ENCODE measurements at places on chromosomes 7 and 10. TPM values are rescaled to one million over a fixed set of nuclear protein-coding genes. Genes with fewer than 3 reads are reported as not detected.

The EGR2 gene
- 10.9 TPM for polyA plus RNA-seq

DNA sequence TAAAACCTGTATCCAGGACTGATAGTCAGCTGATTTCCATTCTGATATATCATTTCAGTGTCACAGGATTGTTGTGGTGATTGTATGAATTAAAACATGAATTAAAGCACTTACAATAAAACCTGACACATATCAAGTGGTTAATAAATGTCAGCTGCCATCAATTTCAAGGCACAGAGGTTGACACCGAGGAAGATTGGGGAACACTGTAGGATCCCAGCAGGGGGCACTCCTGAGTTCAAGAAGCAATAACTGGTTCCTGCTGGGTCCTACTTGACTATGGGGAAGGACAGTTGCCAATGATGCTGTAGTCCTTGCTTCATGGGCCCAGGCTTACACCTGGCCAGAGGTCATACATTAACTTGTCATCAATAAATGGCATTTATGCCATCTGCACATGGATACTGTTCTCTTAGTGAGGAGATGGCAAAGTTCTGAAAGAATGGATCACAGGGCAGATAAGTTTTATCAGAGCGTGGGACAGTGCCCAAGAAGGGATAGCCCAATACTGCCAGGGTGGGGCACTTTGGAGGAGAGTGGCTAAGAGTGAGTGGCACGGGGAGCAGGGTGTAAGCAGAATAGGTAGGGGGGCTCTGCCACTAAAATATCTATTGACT, 24.1 kb downstream of the FZD1 start:
- no peaks in the 10 kb centered on the region for H3K36me3 ChIP-seq
- DNase-seq = no peak
- no peak overlapping the region for H3K4me3 ChIP-seq
- no peak overlapping the region for H3K27ac ChIP-seq
- H3K4me1 ChIP-seq = no peaks in the 10 kb centered on the region

GRCh38 chr10:130967784-130968183, 343.7 kb downstream of the TCERG1L start:
- DNase-seq = no peak
- no peak overlapping the region for H3K4me3 ChIP-seq
- no peak overlapping the region for H3K27ac ChIP-seq
- no peaks in the 10 kb centered on the region for H3K36me3 ChIP-seq

DNA sequence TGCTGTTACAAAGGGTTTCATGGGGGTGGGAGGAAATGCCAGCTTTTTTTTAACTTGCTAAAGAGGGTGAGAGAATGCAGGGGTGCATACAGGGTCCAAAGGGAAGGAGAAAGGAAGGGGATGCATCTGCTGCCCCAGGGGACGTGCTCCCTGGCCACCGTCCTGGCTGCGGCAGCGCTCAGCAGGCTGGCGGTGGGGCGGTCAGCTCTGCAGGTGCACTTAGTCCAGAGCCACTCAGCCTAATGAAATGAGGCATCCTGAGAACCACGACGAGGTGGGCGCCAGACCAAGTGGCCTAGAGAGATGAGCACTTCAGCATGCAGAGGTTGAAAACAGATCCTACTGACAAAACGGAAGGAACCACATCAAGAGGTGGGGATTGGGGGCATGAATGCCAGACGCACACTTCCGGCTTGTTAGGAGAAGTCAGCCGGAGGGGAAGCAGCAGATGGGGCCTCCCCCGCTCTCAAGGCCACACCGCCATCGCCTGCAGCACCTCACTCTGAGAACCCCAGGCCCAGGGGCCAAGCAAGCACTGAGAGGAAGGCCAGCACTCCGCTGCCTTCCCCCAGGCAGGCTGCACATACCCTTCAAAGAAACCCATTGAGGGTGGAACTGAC, 94.5 kb downstream of the MAD1L1 start:
- peak; percentile 86 for DNase-seq
- no peaks in the 10 kb centered on the region for H3K27me3 ChIP-seq
- H3K36me3 ChIP-seq = no peaks in the 10 kb centered on the region
- peak overlapping the region; percentile 64 for H3K4me3 ChIP-seq

- DNase-seq = no peak
- H3K27me3 ChIP-seq = peaks cover 3% of the 10 kb centered on the region
- no peak overlapping the region for H3K27ac ChIP-seq
- H3K4me3 ChIP-seq = no peak overlapping the region
- H3K4me1 ChIP-seq = no peaks in the 10 kb centered on the region
Observed at GRCh38 chr10:133143546-133143945, 16.5 kb upstream of the KNDC1 start.

- no peaks in the 10 kb centered on the region for H3K36me3 ChIP-seq
- no peaks in the 10 kb centered on the region for H3K27me3 ChIP-seq
- H3K4me1 ChIP-seq = peaks cover 31% of the 10 kb centered on the region
- DNase-seq = no peak
Observed at GRCh38 chr7:111086532-111086931, 4.4 kb upstream of the LRRN3 start.

DNA sequence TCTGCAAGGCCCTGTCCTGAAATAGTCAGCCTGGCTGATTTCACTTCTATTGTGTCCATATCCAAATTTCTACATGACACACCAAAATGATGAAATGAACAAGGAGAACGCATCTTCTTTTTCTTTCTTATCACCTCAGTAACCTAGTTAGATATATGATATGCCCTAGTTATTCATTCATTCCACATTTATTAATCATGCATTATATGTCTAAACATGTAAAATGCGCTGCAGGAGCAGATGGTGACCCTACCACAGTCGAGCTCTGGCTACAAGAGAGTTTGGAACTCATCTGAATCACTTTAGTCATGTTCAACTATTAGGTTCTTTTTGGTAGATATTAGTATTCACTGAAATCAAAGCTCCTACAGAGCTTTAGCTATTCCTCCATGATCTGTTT, 31.8 kb upstream of the VPS41 start:
- DNase-seq = no peak
- H3K36me3 ChIP-seq = no peaks in the 10 kb centered on the region
- no peaks in the 10 kb centered on the region for H3K27me3 ChIP-seq
- H3K4me1 ChIP-seq = no peaks in the 10 kb centered on the region
- no peak overlapping the region for H3K4me3 ChIP-seq

DNA sequence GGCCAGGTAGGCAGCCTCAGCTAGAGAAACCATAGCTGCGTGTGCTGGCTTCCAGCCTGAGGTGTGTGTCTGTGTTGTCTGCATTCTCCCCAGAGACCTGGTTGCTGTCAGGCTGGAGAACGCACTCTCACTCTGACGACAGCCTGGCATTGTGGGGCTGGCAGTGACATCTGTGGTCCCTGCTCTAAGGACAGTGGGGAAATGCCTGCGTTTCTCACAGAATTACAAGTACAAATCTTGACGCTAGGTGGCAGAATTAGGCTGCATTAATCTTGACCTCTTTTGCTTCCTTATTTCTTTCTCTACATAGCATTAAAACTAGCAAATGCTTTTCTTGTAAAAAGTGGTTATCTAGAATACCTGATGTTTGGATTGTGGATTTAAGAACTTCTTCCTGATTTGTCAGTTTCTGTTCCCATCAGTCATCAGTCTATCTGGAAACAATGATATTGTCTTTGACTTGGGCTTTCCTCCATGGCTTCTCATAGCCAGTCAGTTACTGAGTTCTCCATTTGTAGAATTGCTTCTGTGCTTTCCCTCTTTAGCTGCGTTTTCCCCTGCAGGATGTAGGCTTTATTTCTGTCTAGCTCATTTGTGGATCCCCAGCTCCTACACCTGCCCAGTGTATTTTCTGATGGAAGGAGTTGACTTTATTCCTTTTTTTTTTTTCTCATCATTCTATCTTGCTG, 86.0 kb downstream of the FANK1 start:
- no peak overlapping the region for H3K4me3 ChIP-seq
- DNase-seq = peak; percentile 85
- H3K36me3 ChIP-seq = no peaks in the 10 kb centered on the region
- no peak overlapping the region for H3K27ac ChIP-seq
- H3K27me3 ChIP-seq = no peaks in the 10 kb centered on the region
- no peaks in the 10 kb centered on the region for H3K4me1 ChIP-seq

GRCh38 chr7:129401228-129401966, 32.8 kb upstream of the STRIP2 start:
- H3K4me3 ChIP-seq = no peak overlapping the region
- H3K36me3 ChIP-seq = peaks cover 4% of the 10 kb centered on the region
- no peaks in the 10 kb centered on the region for H3K4me1 ChIP-seq
- H3K27ac ChIP-seq = no peak overlapping the region
- no peak for DNase-seq

- DNase-seq = no peak
- no peaks in the 10 kb centered on the region for H3K27me3 ChIP-seq
- H3K27ac ChIP-seq = no peak overlapping the region
- H3K4me3 ChIP-seq = no peak overlapping the region
- peaks cover 20% of the 10 kb centered on the region for H3K4me1 ChIP-seq
Observed at GRCh38 chr7:2116989-2117591, 115.7 kb downstream of the MAD1L1 start.

DNA sequence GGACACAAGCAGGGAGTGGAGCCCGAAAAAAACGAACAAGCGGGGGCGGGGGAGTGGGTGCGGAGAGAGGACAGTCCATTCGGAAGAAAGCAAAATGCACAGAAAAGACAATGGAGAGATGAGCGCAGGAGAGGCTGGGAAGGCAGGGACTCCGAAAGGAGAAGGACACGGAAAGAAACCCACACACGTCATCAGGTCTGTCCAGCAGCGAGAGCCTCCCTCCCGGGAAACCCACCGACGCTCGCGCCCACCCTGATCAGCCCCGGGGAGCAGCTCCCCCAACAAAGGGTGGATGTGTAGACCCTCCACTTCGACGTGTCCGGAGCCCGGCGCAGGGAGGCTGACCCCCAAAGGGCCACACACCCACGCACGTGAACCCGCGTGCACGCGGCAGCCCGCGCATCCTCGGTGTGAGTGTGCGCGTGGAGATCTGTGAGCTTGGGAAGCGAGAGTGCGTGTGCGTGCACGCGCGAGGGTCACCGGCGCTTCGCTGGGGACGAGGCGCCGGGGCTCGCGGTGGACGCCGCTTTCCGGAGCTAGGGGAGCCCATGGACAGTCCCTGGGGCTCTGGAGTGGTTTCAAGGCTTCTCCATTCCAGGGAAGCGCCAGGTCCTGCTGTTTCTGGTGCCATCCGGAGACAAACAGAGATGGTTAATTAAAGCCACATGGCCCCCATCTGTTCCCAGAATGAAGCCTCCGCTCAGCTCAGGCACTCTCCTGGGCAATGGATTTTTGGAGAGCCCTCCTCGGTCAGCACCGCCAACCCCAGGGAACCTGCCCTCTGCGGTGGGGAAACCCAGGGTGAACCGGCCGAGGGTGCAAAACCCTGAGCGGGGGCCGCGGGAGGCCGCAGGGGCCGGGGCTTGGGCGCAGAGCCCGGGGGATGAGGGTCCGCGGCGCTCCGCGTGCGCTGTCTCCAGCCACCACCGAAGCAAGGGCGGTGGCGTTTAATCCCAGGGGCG, 916 bp downstream of the LAMB1 start:
- DNase-seq = no peak
- no peak overlapping the region for H3K27ac ChIP-seq
- H3K4me3 ChIP-seq = peak overlapping the region; percentile 25
- H3K36me3 ChIP-seq = no peaks in the 10 kb centered on the region
- H3K27me3 ChIP-seq = peaks cover 66% of the 10 kb centered on the region

- no peaks in the 10 kb centered on the region for H3K27me3 ChIP-seq
- H3K4me3 ChIP-seq = no peak overlapping the region
- H3K4me1 ChIP-seq = no peaks in the 10 kb centered on the region
- H3K36me3 ChIP-seq = no peaks in the 10 kb centered on the region
Observed at GRCh38 chr10:101304316-101304715, 49.6 kb upstream of the BTRC start.

GRCh38 chr10:57579926-57580325, 687.8 kb downstream of the IPMK start:
- H3K4me3 ChIP-seq = no peak overlapping the region
- H3K27ac ChIP-seq = no peak overlapping the region
- H3K27me3 ChIP-seq = no peaks in the 10 kb centered on the region
- no peaks in the 10 kb centered on the region for H3K36me3 ChIP-seq
- H3K4me1 ChIP-seq = no peaks in the 10 kb centered on the region

The MSMB gene
- polyA plus RNA-seq = not detected

GRCh38 chr10:133128126-133129070, 31.6 kb upstream of the KNDC1 start:
- no peak for DNase-seq
- H3K27me3 ChIP-seq = no peaks in the 10 kb centered on the region
- H3K4me3 ChIP-seq = no peak overlapping the region
- no peaks in the 10 kb centered on the region for H3K4me1 ChIP-seq
- no peaks in the 10 kb centered on the region for H3K36me3 ChIP-seq
- H3K27ac ChIP-seq = no peak overlapping the region

The CFAP43 gene
- polyA plus RNA-seq = not detected

DNA sequence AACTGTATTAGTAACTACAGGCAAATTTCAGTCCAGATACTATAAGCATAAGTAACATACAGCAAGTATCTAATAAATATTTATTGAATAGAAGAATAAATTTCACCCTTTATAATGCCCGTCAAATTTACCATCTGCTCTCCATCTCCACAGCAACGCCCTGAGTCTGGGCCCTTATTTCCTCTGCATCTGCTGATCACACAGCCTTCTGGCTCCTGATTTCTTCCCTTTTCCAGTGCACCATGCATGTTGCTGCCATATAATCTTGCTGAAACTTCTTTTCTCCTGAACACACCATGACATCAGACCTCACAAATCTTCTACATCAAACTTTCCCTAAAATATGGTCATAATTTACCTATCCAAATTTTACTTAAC, 15.4 kb downstream of the HYCC1 start:
- H3K27ac ChIP-seq = no peak overlapping the region
- no peaks in the 10 kb centered on the region for H3K36me3 ChIP-seq
- peaks cover 16% of the 10 kb centered on the region for H3K4me1 ChIP-seq
- H3K27me3 ChIP-seq = no peaks in the 10 kb centered on the region
- no peak for DNase-seq

DNA sequence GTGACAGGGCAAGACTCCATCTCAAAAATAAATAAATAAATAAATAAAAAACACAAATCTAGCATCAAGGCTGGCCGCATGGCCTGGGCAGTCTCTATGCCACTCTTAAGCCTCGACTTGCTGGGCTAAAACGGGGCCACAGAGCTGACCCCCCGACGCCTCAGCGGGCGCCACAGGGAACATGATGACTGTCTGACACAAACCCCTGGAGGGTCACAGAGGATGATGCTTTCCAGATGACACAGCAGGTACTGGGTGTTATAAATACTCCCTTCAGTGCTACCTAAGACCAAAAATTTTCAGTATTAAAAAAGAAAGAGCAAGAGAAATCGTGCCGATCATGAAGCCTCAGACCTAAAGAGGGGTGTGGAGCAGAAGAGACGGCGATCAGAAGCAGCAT, 176.8 kb downstream of the MAD1L1 start:
- DNase-seq = no peak
- no peak overlapping the region for H3K4me3 ChIP-seq
- H3K27ac ChIP-seq = no peak overlapping the region
- peaks cover 6% of the 10 kb centered on the region for H3K36me3 ChIP-seq
- no peaks in the 10 kb centered on the region for H3K27me3 ChIP-seq

The TUBAL3 gene
- not detected for polyA plus RNA-seq

The TRIM24 gene
- 3.7 TPM for polyA plus RNA-seq

GRCh38 chr7:115678086-115678982, 352.2 kb downstream of the TFEC start:
- H3K4me3 ChIP-seq = no peak overlapping the region
- H3K27ac ChIP-seq = no peak overlapping the region
- H3K36me3 ChIP-seq = no peaks in the 10 kb centered on the region

The NOLC1 gene
- polyA plus RNA-seq = 67.2 TPM

GRCh38 chr7:77855371-77856083, 57.0 kb downstream of the PHTF2 start:
- H3K4me3 ChIP-seq = no peak overlapping the region
- H3K27me3 ChIP-seq = no peaks in the 10 kb centered on the region
- peak overlapping the region; percentile 25 for H3K27ac ChIP-seq
- no peak for DNase-seq
- H3K4me1 ChIP-seq = peaks cover 28% of the 10 kb centered on the region

The MBL2 gene
- not detected for polyA plus RNA-seq

The NPC1L1 gene
- 0.10 TPM for polyA plus RNA-seq

GRCh38 chr10:71390461-71390835, 6.3 kb upstream of the CDH23 start:
- no peak for DNase-seq
- no peak overlapping the region for H3K27ac ChIP-seq
- H3K36me3 ChIP-seq = no peaks in the 10 kb centered on the region
- no peaks in the 10 kb centered on the region for H3K4me1 ChIP-seq

Measured in B cell (primary cell).